ENCODE measurements at places on chromosomes 5 and 9. TPM values are rescaled to one million over a fixed set of nuclear protein-coding genes. Genes with fewer than 3 reads are reported as not detected.

- H3K36me3 ChIP-seq, result no peaks in the 10 kb centered on the region
- H3K4me1 ChIP-seq, result peaks cover 4% of the 10 kb centered on the region
- no peaks in the 10 kb centered on the region for H3K27me3 ChIP-seq
- no peak overlapping the region for H3K27ac ChIP-seq
These were observed 34.7 kb upstream of the MIER3 start for GRCh38 chr5:56986626-56986947.

DNA sequence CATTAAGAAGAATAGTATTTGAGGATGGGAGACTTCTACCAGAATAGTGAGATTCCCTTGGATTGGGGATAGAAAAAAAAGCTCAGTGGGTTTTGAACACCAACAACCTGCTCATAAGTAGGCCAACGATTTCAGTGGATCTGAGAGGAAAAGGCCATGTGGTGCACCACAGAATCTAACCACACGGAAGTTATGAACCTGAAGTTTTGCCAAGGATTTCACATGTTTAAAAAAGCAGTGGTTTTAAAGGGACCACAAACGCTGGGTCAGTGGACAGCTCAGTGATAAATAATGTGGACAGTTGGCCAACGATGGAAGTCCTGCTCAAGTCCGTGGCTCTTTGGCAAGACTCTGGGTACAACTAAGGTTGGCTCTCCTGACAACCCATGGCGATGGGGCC lies 107.2 kb upstream of the TXNDC8 start:
- H3K27ac ChIP-seq, result no peak overlapping the region
- H3K36me3 ChIP-seq, result no peaks in the 10 kb centered on the region
- no peaks in the 10 kb centered on the region for H3K27me3 ChIP-seq
- H3K4me3 ChIP-seq, result no peak overlapping the region

The PCDHA12 gene
- polyA plus RNA-seq, result not detected

GRCh38 chr5:158154226-158155005 lies 295.5 kb upstream of the CLINT1 start:
- H3K36me3 ChIP-seq, result no peaks in the 10 kb centered on the region
- DNase-seq, result no peak
- H3K27ac ChIP-seq, result no peak overlapping the region
- no peaks in the 10 kb centered on the region for H3K27me3 ChIP-seq
- H3K4me3 ChIP-seq, result no peak overlapping the region
- no peaks in the 10 kb centered on the region for H3K4me1 ChIP-seq

The CFAP157 gene
- polyA plus RNA-seq, result 0.06 TPM

The SOX30 gene
- not detected for polyA plus RNA-seq

DNA sequence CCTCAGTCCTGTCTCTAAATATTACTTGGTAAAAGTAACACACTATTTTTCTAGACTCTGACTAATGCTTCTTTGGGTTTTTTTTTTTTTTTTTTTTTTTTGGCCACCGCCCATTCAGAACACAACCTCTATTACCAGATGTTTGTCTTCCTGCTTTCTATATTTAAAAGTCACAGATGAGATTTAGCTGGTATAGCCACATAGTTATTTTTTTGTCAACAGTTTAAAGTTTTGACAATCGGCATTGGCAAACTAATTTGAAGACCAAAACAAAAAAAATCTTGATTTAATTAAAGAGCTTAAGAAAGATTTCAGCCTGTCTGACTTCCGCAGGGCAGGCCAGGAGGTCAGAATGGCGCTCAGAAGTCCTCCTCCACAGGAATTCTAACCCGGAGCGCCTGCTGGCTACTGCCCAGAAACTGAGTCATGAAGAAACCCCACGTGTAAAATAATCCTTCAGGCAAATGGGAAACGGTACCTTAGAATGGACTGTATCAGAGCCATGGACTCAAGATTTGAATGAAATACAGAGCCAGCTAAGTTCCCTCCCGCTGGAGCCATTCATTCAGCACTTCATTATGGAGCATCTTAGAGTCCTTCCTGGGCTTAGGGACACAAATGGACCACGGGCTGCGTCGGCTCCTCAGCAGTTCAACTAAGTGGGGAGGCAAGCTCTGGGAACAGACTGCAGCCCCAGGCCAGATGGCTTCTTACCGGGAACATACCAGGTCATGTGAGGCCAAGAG lies 55.6 kb downstream of the PTPDC1 start:
- H3K27me3 ChIP-seq, result no peaks in the 10 kb centered on the region
- H3K4me3 ChIP-seq, result no peak overlapping the region
- H3K36me3 ChIP-seq, result no peaks in the 10 kb centered on the region
- no peak for DNase-seq
- H3K4me1 ChIP-seq, result no peaks in the 10 kb centered on the region
- H3K27ac ChIP-seq, result no peak overlapping the region

The TERT gene
- not detected for polyA plus RNA-seq

- no peaks in the 10 kb centered on the region for H3K27me3 ChIP-seq
- no peak overlapping the region for H3K4me3 ChIP-seq
- H3K4me1 ChIP-seq, result peaks cover 11% of the 10 kb centered on the region
- no peak for DNase-seq
- H3K27ac ChIP-seq, result no peak overlapping the region
These were observed 216.4 kb upstream of the MAP3K1 start for GRCh38 chr5:56598941-56599340.

DNA sequence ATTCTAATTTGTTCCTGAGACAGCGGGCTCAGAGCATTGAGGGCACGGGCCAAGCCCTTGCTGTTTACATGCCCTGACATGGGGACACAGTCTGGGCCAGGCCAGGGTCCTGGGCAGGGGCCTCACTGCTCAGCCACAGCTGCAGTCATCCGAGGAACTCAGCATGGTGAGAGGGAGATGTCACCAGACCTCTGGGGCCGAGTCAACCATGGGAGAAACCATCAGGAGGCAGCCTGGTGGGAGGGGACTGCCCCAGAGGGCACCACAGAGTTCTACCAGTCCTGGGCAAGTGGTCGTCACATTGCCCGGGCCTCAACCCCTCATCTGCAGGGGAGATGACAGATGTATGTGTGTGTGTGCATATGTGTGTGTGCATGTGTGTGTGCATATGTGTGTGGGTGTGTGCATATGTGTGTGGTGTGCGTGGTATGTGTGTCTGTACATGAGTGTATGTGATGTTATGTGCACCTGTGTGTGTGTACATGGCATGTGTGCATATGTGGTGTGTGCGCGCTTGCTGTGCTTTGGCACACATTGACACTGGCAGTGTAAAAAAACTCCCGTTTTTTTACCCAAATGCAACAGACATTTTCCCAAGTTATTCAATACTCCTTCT lies 42.4 kb upstream of the TMEM250 start:
- no peaks in the 10 kb centered on the region for H3K27me3 ChIP-seq
- H3K4me3 ChIP-seq, result no peak overlapping the region
- DNase-seq, result no peak
- H3K4me1 ChIP-seq, result no peaks in the 10 kb centered on the region
- no peaks in the 10 kb centered on the region for H3K36me3 ChIP-seq
- no peak overlapping the region for H3K27ac ChIP-seq

The ACTBL2 gene
- polyA plus RNA-seq, result not detected

The SLC6A18 gene
- not detected for polyA plus RNA-seq

GRCh38 chr5:137995077-137995748 lies 37.7 kb downstream of the FAM13B start:
- no peak overlapping the region for H3K4me3 ChIP-seq
- peak; percentile 55 for DNase-seq
- peak overlapping the region; percentile 20 for H3K27ac ChIP-seq
- no peaks in the 10 kb centered on the region for H3K27me3 ChIP-seq
- peaks cover 18% of the 10 kb centered on the region for H3K36me3 ChIP-seq
- H3K4me1 ChIP-seq, result peaks cover 39% of the 10 kb centered on the region

GRCh38 chr9:19429595-19429994 lies 20.8 kb downstream of the ACER2 start:
- H3K4me3 ChIP-seq, result no peak overlapping the region
- H3K36me3 ChIP-seq, result no peaks in the 10 kb centered on the region
- no peak overlapping the region for H3K27ac ChIP-seq
- DNase-seq, result no peak
- no peaks in the 10 kb centered on the region for H3K27me3 ChIP-seq

DNA sequence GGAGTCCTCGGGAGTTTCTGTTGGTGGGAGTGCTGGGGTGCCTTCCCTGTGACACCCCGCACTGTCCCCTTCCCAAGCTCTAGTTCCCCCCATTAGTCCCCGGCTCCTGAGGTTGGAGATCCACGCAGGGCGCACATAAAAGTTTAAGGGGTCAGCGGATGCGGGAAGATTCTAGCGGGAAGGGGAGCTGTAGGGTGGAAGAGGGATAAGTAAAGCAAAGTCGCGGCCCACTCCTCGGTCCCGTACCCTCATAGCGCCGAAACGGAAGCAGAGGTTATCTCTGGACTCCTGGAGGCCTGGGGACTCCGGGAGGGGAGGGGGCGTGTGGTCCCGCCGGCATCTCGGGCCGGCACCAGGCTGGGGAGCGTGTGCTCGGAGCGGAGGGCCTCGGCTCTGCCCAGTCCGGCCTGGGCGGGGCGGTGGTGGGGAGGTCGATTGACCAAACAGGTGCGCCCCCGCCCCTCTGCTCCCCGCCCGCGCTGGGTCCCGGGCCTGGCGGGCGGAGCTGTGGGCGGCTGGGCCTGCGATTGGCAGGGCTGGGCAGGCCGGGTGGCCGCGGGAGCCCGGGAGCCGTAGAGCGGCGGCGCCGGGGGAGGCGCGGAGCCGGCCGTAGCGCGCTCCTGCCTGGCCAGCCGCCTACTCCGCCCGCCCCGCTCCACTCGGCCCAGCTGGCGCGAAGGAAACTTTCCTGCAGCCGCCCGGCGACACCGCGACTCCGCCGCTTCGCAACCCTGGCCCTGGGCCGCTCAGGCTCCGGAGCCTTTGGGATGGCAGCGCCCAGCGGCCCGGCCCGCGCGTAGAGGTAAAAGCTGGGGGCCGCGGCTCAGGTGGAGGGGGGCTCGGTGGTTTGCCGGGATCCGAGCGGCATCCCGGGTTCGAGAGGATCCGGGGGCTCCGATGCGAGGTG lies 52.2 kb upstream of the DAB2IP start:
- DNase-seq, result peak; percentile 14
- H3K27me3 ChIP-seq, result peaks cover 39% of the 10 kb centered on the region
- no peaks in the 10 kb centered on the region for H3K36me3 ChIP-seq
- H3K27ac ChIP-seq, result no peak overlapping the region
- H3K4me1 ChIP-seq, result peaks cover 62% of the 10 kb centered on the region

GRCh38 chr9:37324691-37325490 lies 97.6 kb upstream of the GRHPR start:
- no peaks in the 10 kb centered on the region for H3K27me3 ChIP-seq
- no peak for DNase-seq
- peaks cover 7% of the 10 kb centered on the region for H3K36me3 ChIP-seq
- H3K4me3 ChIP-seq, result no peak overlapping the region
- no peaks in the 10 kb centered on the region for H3K4me1 ChIP-seq

The MLANA gene
- not detected for polyA plus RNA-seq

- no peaks in the 10 kb centered on the region for H3K27me3 ChIP-seq
- no peak overlapping the region for H3K4me3 ChIP-seq
- no peak overlapping the region for H3K27ac ChIP-seq
These were observed 7.2 kb downstream of the PFN3 start for GRCh38 chr5:177393206-177393765.

GRCh38 chr9:113173341-113173740 lies 22.5 kb downstream of the SLC31A2 start:
- H3K36me3 ChIP-seq, result peaks cover 92% of the 10 kb centered on the region
- DNase-seq, result no peak
- peaks cover 5% of the 10 kb centered on the region for H3K4me1 ChIP-seq
- no peak overlapping the region for H3K4me3 ChIP-seq
- no peaks in the 10 kb centered on the region for H3K27me3 ChIP-seq

All from CD14-positive monocyte (primary cell).